ENCODE measurements at places on chromosomes 16 and 17. TPM values are rescaled to one million over a fixed set of nuclear protein-coding genes. Genes with fewer than 3 reads are reported as not detected.

DNA sequence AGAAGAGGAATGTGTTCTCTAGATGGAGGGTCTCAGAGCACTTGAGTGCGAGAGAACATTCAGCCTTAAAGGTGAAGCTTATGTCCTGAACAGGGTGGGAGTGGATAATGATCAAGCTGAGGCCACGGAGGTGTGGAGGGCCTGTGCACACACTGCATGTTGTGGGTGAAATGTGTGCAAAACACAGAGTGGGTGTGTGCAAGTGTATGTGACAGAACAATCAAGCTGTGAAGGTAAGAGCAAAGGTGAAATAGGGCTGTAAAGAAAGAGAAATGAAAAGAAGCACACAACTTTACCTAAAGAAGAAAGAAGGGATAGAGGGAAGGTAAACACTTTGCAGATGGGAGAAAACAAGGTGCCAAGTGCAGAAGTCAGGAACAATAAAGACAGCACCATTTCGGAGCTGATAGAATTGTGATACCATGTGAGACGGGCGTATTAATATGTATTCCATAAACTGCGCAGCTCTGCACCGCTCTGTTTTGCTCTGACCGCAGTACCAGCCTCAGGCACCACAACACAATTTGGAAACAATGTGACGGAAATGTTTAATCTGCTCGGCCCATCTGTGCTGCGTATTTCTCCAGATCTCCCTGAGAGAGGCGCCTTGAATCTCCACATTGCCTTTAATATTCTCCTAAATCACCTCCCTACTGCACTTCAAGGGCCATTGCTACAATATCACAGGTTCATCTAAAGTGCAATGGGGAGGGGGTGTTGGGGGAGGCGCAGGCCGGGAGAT is 40.6 kb downstream of the SNX11 start:
- DNase-seq = no peak

DNA sequence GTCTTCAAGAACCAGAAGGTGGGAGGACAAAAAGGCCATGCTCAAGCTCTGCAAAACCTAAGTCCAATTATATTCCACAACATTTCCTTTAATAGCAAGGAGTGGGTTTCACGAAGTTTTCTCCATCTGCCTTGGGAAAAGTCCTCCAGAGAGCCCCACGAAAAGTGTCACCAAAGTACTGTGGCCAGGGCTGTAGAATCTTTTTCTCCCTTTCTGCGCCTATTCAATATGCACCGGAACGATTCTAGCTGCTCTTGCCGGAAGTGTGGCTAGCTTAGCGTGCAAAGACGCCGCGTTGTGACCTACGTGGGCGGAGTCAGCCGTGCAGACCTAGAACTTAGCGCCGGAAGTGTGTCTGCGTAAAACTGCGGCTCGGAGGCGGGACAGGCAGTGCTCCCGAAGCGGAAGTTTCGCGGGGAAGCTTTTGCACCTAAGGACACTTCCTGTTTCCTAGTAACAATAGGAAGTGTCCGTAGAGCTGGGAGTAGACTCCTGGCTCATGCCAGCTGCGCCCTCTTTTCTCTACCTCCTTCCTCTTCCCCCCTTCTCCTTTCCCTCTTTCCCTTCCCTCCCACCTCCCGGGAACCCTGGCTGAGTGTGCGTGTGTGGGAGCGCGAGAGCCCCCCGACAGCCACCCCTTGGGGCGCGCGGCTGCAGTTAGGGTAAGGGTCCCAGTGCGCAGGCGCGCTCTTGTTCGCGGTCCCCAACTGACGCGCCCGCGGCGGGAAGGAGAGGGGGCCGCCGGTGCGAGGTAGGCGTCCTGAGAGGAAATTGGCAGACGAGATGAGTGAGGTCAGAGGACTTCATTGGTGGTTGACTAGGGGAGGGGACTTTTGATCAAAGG is at the start of the genes ZNF646 and ZNF668:
Gene ZNF646 (plus strand): TSS at position 453 of the 844 bp plus-strand sequence. CDS start 1,903 bp downstream, outside the sequence.
Gene ZNF668 (minus strand): TSS at position 271 of the 844 bp plus-strand sequence. CDS start 9,781 bp downstream, outside the sequence.
- peak; percentile 99 for DNase-seq

- DNase-seq = peak; percentile 87
These were observed 39.2 kb downstream of the ADCY7 start for GRCh38 chr16:50305441-50306061.

GRCh38 chr17:41806685-41807445 is 4.9 kb downstream of the P3H4 start:
- no peak for DNase-seq

GRCh38 chr16:77409311-77409710 is 25.5 kb downstream of the ADAMTS18 start:
- no peak for DNase-seq

DNA sequence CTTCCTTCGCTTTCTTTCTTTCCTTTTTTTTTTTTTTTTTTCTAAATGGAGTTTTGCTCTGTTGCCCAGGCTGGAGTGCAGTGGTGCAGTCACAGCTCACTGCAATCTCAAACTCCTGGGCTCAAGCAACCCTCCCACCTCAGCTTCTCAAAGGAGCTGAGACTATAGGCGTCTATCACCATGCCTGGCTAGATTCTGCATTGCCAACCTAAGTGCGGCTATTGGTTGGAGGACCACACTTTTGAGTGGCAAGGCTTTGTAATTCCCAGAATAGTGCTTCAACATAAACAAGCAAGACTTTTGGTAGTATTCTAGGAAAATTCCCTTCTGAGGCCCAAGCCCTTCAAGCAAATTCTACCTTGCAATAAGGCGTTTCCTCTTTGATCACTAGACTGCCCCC is 107.8 kb downstream of the YPEL2 start:
- DNase-seq = no peak

DNA sequence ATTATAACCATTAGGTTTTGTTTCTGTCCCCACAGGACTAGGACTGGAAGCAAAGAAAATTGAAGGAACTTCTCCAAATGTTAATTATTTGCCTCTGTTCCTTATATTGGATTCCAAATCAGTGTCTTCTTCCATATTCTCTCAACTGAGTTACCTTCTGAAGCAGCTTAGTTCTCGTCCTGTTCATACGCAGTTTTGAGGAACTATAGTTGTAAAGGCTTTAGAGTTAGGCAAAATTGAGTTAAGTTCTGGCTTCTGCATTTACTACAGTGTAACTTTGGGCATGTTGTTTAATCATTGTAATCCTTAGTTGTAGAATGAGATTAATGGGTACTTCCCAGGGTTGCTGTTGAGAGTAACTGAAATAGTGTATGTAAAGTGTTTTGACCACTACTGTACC is 11.2 kb downstream of the CBFB start:
- DNase-seq = no peak

- no peak for DNase-seq
These were observed 70.2 kb upstream of the GNAO1 start for GRCh38 chr16:56121156-56121500.

GRCh38 chr17:50839591-50840310 is 4.4 kb downstream of the WFIKKN2 start:
- peak; percentile 87 for DNase-seq

DNA sequence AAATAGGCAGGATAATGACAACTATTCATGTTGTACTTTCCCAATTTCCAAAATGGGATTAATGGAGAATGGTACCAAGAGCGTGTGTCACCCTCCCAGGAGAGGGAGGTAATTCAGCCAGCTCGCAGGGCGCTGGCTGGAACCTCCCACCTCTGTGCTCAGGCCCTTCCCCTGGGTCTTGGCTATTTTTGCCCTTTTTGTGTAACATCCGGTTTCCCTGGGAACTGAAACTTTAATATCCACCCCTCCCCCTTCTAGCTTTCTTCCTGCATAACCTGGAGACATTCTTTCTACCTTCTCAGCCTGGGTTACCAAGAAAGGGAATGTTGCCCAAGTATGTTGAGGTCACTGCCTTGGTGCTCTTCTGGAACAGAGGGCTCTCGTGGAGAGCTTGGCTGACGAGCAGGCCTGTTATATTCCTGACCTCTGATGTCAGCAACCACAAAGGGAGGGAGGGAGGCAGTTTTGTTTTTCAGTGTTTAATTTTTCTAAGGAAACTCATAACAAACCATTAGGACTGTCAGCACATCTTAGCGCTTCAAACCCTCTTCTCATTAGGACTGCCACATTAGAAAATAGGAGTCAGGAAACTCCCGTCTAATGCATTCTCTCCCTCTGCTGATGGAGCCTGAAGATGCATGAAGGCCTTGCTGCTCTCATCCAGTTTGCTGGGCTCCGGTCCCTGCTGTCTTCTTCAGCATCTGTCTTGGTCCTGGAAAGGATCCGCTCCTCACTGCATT is 25.6 kb downstream of the ITGB3 start:
- DNase-seq = no peak

DNA sequence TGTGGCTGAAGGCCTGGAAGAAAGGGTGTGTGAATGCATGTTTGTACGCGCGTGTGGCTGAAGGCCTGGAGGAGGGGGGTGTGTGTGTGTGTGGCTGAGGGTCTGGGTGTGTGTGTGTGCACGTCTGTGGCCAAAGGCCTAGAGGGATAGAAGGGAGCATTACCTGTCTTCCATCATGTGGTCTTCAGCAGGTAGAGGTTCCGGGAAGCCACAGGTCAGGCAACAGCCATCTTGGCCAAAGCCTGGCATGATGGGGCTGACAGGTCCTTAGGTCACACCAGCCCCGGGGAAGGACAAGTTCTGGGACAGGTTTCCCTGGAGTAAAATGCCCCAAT is 5.2 kb downstream of the LITAFD start:
- peak; percentile 53 for DNase-seq

DNA sequence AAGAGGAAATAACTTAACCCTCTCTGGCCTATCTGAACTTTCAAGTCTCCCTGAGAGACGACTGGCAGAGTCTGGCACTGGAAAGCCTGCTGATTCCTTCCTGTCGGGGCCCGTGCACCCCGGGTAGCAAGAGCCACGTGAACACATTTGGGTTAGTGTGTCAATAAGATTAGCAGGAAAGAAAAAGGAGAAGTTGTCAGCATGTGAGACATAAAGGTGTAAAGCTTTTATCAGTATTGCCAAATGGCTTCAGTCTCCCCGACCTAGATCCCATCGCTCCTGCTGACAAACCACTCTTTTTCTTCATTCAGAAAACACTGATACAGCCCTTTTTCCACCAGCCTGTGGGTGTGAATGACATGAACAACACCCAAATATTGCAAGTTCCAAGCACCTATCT is 74.4 kb downstream of the CCT6B start:
- DNase-seq = no peak

- DNase-seq = no peak
These were observed 5.5 kb upstream of the TGFB1I1 start for GRCh38 chr16:31466381-31466841.

DNA sequence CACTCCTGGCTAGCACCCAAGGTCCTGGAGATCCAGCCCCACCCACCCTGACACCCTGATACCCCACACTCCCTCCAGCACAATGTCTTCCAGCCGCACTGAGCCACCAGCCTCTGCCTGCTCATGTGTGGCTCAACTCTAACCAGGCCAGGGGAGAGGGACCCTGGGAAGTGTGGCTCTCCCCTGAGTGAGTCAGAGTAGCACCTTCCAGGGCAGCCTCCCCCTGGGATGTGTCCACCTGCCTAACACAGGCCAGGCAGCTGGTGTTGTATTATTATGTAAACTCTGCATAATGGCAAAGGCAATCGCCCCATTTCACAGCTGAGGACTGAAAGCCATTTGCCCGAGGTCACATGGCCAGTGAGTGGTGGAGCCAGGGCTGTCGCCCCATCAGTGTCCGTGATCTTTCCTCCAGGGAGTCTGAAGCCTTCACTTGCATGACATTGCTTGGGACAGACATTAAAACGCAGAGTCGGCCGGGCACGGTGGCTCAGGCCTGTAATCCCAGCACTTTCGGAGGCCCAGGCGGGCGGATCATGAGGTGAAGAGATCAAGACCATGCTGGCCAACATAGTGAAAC is 84.2 kb upstream of the FOXF1 start:
- no peak for DNase-seq

DNA sequence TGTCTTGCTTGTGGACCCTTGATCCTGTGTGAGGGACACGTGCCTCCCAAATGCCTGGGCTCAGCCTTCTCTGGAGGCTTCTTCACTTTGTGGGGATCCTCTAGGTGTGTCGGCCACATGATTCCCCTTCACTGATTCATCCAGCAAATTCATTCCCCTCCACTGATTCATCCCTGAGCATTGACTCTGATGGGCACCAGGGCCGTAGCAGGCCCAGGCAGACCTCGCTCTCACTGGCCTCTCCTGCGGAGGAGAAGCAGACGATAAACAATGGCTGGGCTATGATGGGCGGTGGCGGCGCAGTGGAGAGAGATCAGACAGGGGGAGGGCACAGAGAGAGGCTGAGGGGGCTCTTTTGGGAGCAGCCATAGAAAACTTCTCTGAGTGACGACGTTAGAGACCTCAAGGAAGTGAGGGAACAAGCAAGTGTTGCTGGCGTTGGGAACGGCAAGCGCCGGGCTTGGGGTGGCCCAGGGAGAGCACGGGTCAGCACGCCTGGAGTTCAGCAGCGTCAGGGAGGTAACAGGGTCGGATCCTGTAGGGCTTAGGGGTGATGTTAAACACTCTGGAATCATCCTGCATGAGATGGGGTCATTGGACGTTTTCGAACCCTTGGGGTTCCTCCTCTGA is 17.5 kb upstream of the RPTOR start:
- DNase-seq = no peak

DNA sequence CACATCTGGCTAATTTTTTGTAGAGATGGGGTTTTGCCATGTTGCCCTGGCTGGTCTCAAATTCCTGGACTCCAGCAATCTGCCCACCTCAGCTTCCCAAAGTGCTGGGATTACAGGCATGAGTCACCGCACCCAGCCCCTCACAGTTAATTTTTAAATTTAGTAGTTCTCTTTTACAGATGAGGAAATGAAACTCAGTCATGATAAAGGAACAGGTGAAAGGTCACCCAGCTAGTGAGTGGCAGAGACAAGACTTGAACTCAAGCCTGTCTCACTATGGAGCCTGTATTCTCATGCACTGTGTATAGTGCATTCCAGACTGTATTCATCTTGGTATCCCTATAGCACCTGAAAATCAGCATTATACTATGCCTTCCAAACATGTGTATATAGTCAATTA is 77.1 kb upstream of the WSB1 start:
- no peak for DNase-seq

- DNase-seq = no peak
These were observed 31.5 kb downstream of the SMURF2 start for GRCh38 chr17:64630309-64631223.

- no peak for DNase-seq
These were observed 158.7 kb upstream of the TBX2 start for GRCh38 chr17:61240851-61241468.

GRCh38 chr17:73792994-73793393 is 148.7 kb upstream of the SDK2 start:
- no peak for DNase-seq

GRCh38 chr16:2469399-2470233 is 1.5 kb upstream of the NTN3 start:
- no peak for DNase-seq

DNA sequence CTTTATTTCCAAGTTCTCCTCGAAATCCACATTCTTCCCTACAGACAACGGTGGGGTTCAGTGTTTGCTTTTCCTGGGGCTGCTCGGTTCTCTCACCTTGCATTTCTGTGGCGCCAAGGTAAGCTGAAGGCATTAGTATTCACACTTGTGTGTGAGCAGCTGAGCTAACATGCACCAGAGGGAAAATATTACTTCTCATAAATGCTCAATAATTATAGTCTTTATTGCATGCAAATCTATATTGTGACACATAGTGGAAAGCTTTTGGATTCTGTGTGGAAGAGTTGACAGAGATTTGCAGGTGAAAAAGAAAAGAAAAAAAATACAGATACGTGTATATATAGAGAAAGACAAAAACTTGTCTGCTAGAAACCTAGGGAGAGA is 411.8 kb downstream of the MAF start:
- no peak for DNase-seq

The OTOA gene
- not detected for total RNA-seq

The ABCA8 gene
- total RNA-seq = 21.0 TPM

The PSMD11 gene
- 85.9 TPM for total RNA-seq

The MSLN gene
- total RNA-seq = not detected

The LCMT1 gene
- total RNA-seq = 35.4 TPM

The KRTAP4-3 gene
- not detected for total RNA-seq

The PRDM7 gene
- total RNA-seq = not detected

The GNAO1 gene
- 0.85 TPM for total RNA-seq

The NKD1 gene
- 8.0 TPM for total RNA-seq

The PLCG2 gene
- total RNA-seq = 0.94 TPM

The PDP2 gene
- 9.0 TPM for total RNA-seq
